ENCODE measurements at places on chromosomes 2 and 18. TPM values are rescaled to one million over a fixed set of nuclear protein-coding genes. Genes with fewer than 3 reads are reported as not detected.

The VWA3B gene
- 3.9 TPM for total RNA-seq

The UGT1A3 gene
- total RNA-seq, result 3.0 TPM

The OSBPL6 gene
- 1.9 TPM for total RNA-seq

The UBE2E3 gene
- total RNA-seq, result 54.6 TPM

The PCARE gene
- not detected for total RNA-seq

The GLB1L gene
- 4.5 TPM for total RNA-seq

The GKN2 gene
- 0.43 TPM for total RNA-seq

The DAW1 gene
- total RNA-seq, result not detected

The ATG16L1 gene
- total RNA-seq, result 34.5 TPM

The CELF4 gene
- total RNA-seq, result 1.8 TPM

The DSC3 gene
- total RNA-seq, result 0.34 TPM

The ANXA4 gene
- total RNA-seq, result 271 TPM

The SCN2A gene
- total RNA-seq, result not detected

The WDR54 gene
- 5.4 TPM for total RNA-seq

The RAB6D gene
- 4.0 TPM for total RNA-seq

The DYNC2LI1 gene
- total RNA-seq, result 6.9 TPM

The CFAP65 gene
- 0.39 TPM for total RNA-seq

The MMADHC gene
- total RNA-seq, result 100 TPM
